ENCODE measurements at places on chromosomes 12 and 14.

DNA sequence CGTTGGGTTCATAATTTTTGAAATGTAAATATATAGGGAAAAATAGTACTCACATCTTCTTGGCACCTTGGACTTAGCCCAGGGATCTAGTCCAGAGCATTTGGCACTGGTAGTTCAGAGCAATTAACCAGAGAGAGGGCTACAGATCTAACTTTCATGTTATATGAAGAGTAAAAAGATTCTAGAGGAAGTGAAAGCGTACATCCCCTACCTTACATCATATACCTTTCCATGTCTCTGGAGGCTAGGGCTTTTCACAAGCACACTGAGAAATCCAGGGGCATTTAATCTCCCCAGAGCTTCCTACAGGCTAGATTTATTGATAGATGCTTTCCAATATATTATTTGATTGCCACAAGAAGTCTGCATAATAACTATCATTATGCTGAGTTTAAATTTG is 687.5 kb upstream of the FBXO33 start:
- DNase-seq: no peak

GRCh38 chr12:30964896-30965612 is 38.5 kb downstream of the TSPAN11 start:
- DNase-seq: no peak

DNA sequence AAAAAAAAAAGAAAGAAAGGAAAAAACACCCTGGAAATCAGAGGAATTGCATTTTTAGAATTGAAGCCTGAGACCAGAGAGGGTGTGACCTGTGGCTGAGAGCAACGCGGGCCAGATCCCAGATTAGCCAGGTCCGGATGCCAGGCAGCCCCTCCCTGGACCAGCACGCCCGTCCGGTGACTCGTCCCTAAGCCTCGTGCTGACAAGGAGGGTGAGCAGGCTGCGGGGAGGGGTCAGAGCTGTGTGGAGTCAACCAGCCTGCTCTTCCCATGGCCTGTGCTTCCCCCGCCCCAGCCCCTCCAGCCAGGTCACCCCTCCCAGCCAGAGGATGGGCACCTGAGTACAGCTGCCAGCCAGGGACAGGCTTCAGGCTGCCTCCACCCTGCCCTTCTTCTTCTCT is 4.2 kb upstream of the KLC1 start:
- no peak for DNase-seq

DNA sequence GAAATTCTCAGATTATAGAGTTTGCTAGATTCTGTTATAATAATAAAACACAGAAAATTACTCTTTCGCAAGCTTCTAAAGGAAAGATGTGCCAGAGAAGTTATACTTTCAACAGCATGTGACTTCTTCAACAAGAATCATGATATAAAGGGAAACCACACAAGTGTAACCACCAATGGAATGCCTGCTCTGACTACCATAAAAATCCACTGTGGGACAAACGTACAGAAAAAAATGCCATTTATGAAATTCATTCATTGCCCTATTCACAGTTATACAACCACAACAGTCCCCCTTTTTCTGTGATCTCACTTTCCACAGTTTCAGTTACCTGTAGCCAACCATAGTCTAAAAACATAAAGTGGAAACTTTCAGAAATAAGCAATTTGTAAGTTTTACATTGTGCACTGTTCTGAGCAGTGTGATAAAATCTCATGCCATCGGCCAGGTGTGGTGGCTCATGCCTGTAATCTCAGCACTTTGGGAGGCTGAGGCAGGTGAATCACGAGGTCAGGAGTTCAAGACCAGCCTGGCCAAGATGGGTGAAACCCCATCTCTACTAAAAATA is 3.2 kb downstream of the CATSPERB start:
- no peak for DNase-seq

DNA sequence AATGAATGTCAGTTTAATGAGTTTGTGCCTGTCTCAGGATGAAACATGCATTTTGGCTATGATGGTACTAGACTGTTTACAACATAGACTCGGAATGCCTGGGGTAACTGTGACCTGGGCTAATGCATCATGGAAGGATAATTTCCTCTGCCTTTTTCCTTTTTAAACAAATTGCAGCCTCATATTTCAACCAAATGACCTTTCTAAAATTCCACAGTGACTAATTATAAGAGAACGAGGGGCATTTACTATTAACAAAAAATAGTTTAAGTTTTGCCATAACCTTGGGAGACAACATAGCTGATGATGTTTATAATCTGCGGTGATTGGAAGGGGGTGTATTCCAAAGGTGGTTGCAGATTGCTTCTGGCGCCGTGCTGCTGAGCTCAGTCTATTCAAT is 1140.5 kb downstream of the GALC start:
- DNase-seq: no peak

GRCh38 chr12:92898755-92899154 is 30.3 kb downstream of the EEA1 start:
- DNase-seq: no peak

- DNase-seq: no peak
Measured at GRCh38 chr14:99118046-99118721, 153.8 kb downstream of the BCL11B start.

All from KBM-7 (cell line).